ENCODE measurements at places on chromosomes 5 and 9.

- DNase-seq = no peak
Observed at GRCh38 chr5:96870094-96871026, 5.9 kb upstream of the ERAP2 start.

GRCh38 chr5:91722736-91723467 is 339.8 kb upstream of the ARRDC3 start:
- DNase-seq = no peak

- DNase-seq = no peak
Observed at GRCh38 chr5:5591567-5591966, 169.1 kb downstream of the ICE1 start.

- DNase-seq = no peak
Observed at GRCh38 chr5:143695941-143696340, 116.0 kb upstream of the HMHB1 start.

DNA sequence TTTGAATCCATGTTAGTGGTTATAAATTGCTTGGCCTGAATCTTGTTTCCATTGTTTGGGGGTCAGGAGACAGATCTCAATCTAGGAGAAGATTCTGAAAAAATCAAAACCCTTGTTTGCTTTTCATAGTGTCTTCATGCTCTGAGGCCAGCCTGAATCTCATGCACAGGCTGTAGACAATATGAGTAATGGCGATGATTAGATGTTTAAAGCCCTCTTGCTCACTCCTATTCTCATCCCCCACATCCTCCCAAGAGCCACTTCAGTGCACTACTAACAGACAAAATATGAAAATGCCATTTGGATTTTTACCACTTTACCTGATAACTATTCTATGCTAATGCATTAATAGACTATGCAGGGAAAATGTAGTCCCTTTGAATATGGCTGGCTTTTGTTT is 129.4 kb downstream of the NUDT12 start:
- no peak for DNase-seq

- DNase-seq = no peak
Observed at GRCh38 chr5:40383749-40384651, 295.7 kb upstream of the PTGER4 start.

DNA sequence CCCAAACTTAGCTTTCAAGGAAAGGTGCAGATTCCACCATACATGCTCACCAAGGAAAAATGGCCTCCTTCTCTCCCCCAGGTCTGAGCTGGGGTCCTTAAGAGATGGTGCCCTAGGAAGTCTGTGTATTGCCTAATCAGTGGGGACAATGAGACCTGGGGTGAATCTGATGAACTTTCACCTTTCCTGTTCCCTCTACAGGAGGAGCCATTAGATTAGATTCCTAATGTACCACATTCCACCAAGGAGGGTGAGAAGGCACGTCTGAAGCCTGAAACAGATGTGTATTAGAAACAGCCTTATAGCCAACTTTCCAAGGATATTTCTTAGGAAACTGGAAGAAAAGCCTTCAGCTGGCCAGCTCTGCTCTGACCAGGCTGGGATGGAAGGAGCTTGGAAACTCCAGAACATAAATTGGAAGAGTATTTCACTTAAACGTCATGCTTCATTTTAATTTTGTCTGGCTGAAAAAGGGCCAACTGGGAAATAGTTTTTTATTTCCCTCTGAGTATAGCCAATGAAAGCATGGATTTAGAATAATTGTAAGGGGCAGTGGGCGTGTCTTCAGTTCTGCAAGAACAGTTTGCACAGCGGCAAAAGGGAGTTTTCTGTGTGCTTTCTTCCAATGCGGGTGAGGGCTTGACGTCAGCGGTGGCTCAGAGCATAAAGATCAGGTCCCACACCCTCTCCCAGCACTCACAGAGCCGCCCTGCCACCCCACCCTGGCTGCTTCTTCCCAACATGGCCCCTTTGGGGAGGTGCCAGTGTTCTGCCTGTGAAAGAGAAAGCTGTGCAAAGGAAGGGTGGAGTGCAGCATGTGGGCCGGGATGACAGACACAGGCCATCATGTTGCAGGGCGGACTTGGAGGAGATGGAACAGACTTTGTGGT is 210.9 kb downstream of the ESM1 start:
- DNase-seq = no peak

DNA sequence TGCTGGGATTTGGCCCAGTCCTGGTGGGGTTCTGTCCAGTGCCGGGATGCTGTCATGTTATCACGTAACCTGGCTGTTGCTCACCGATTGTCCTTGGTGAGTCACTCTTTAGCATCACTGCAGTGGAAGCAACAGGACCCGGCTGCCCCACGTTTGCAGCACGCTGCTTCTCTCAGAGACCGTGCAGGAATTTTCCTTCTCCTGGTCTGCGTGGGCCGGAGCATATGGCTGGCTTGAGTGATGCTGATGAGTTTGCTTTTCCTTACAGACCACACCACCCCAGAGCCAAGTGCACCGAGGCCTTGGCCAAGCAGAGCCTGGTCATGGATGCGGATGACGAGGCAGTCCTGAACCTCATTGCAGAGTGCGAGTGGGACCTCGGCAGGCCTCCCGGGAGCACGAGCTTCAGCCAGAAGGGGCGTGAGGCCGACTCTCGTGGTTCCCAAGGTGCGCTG is 21.4 kb downstream of the CEP72 start:
- no peak for DNase-seq

GRCh38 chr9:119234636-119235035 is 134.6 kb downstream of the BRINP1 start:
- no peak for DNase-seq

- no peak for DNase-seq
Observed at GRCh38 chr9:6973762-6974161, 216.0 kb downstream of the KDM4C start.

- no peak for DNase-seq
Observed at GRCh38 chr5:52119768-52120167, 667.9 kb upstream of the ITGA1 start.

DNA sequence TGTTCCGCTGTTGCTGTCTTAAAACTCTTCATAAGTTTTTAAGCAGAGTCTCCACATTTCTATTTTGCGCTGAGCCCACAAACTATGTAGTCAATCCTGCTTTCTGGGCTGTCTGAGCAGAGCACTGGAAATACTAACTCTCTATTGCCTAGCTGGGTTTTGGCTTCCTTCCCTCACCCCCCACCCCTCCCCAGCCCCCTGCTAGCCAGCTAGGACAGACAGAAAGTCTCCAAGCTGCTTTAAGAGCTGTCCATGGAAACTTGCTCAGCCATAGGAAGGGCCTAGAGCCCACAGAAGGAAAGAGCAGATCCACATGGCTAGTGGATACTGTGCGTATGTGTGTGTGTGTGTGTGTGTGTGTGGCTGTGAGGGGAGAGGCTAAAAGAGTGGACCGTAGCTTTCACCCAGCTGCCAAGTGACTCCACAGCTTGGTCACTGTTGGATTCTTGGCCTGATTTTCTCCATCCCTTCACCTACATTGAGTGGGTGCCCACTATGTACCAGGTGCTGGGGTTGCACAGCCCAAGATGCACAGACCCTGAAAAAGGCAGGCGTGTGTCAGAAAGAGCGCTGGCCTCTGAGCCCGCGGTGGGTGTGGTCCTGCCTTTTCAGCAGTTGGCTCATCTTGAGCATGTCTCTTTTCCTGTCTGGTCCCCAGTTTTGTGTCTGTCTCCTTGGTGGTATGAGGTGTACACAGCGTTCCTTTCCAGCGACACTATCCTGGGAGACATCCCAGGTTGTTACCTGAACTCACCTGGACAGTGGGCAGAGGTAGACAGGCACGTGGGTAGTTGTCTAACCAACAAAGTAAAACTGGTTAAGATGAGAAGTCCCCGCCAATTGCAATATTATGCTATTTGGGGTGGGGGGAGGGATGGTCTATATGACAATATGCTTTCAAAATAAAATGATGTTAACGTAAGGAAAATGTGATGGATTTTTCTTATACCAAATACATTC is 5.4 kb upstream of the NKX2-5 start:
- no peak for DNase-seq

DNA sequence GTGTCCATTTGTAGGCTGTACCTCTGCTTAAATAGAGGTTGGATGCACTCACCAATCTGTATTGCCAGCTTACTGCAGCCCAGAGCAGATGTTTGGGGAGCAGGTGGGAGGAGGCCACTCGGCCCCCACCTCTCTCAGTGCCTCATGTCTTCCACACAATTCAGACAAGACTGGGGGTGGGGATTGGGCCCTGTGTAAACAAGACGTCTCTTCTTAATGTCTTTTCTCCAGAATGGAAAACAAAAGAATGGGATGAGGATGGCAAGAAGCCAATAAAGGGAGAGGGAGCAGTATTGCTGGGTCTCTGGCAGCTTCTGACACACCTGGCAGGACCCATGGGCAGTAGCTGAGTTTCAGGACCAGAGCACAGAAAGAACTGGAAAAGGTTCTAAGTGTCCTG is 64.9 kb downstream of the SIL1 start:
- DNase-seq = peak; percentile 58

- DNase-seq = peak; percentile 39
Observed at GRCh38 chr9:114259798-114260523, 62.9 kb upstream of the ORM1 start.

- no peak for DNase-seq
Observed at GRCh38 chr5:72494623-72495124, 12.5 kb downstream of the ZNF366 start.

- no peak for DNase-seq
Observed at GRCh38 chr9:4038182-4038723, 261.6 kb downstream of the GLIS3 start.

GRCh38 chr5:74725331-74725730 is 40.3 kb downstream of the HEXB start:
- DNase-seq = no peak

DNA sequence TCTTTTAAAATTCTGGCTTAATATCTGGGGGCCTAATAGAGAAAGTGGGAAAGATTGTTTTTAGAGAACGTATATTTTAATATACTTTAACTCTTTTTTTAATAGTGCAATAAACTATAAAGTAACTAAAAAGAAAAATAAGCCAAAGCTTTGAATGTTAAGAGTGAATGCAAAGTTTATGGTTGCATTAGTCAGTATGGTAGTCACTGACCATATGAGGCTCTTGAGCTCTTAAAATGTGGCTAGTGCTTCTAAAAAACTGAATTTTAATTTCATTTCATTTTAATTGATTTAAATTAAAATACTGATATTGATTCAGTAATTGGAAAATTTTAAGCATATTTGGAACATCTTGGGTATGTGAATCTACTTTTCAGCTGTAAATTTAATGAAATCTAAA is 310.7 kb downstream of the PJA2 start:
- DNase-seq = no peak

DNA sequence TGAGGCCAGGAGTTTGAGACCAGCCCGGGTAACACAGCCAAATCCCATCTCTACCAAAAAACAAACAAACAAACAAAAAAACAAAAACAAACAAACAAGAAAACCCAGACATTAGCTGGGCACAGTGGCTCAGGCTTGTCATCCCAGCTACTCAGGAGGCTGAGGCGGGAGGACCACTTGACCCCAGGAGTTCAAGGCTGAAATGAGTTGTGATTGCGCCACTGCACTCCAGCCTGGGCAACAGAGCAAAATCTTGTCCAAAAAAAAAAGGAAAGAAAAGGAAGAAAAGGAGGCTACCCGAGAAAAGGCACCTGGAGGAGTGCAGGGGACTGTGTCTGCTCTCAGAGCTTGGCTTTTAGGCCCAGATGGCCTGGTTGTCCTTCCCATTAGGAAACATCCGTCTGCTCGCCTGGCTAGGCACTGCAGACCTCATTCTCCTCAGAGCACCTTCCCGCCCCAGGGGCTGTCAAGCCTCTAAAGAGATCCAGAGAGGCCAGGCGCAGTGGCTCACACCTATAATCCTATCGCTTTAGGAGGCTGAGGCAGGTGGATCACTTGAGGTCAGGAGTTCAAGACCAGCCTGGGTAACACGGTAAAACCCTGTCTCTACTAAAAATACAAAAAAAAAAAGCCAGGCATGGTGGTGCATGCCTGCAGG is 185.3 kb upstream of the IER5L start:
- DNase-seq = no peak

GRCh38 chr9:1431461-1431860 is 381.3 kb downstream of the DMRT2 start:
- DNase-seq = no peak

- DNase-seq = no peak
Observed at GRCh38 chr9:98195671-98196070, 3.2 kb upstream of the CORO2A start.

DNA sequence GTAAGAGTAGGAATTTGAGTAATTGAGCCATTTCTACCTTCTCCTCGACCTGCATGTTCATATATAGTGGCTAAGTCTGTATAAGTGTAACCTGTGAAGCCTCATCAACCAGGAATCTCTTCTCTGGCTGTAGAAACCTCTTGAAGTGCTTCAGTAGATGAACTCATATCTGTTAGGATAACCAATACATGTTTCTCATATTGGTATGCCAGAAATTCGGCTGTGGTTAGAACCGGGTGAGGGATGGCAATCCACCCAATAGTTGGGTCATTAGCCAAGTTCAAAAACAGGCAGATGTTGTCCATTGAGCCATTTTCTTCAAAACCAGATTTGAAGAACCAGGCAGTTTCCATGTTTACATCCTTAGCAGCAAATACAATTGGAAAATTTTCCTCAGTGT is 28.9 kb upstream of the GSN start:
- DNase-seq = no peak

- DNase-seq = no peak
Observed at GRCh38 chr9:72477930-72478518, 43.4 kb upstream of the TMC1 start.

Data from NCI-H2081 (cell line).